ENCODE measurements at places on chromosomes 12 and 14.

DNA sequence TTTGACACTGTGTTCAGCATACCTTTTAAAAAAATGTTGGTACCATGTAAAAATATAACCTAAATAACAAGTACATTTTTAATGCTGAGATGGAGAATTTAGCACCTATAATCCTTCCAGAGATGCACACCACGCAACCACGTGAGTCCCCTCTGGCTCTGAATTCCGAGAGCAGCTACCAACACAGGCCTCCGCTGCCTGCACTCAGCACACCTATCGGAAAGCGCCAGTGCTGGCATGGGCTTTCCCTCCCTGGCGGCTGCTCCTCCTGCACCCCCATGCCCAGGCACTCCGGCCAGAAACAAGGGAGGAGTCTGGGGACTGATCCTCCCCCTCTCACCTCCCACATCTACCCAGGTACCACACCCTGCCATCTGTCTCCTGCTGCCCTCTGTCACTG is 47.0 kb downstream of the ITPK1 start:
- no peak for DNase-seq

- no peak for DNase-seq
These were observed 28.6 kb upstream of the HSP90B1 start for GRCh38 chr12:103901518-103902173.

DNA sequence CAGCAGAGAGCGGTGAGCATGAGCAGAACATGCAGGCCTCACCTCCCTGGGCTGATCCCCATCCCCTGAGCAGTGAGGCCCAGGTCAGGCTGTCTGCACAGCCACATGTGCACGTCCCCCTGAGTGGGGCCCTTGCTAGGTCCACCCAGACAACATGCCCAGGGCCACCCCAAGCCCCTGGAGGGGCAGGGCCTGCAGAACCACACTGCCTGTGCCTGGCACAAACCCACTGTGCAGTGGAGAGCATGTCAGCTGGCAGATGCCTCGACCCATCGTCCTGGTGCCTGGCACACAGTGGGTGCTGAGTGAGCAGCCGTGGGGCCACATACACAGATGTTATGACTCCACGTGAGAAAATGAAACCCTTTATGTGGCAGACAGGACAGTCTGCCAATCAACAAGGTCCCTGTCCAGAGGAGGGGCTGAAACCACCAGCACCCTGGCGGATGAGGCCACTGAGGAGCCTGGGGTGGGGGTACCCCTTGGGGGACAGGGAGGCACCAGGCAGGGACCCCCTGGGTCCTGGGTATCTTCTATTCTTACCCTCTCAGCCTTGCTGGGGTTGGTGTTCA is 8.3 kb downstream of the ANHX start:
- no peak for DNase-seq

GRCh38 chr14:104778694-104779331 is 16.7 kb downstream of the AKT1 start:
- DNase-seq: no peak

DNA sequence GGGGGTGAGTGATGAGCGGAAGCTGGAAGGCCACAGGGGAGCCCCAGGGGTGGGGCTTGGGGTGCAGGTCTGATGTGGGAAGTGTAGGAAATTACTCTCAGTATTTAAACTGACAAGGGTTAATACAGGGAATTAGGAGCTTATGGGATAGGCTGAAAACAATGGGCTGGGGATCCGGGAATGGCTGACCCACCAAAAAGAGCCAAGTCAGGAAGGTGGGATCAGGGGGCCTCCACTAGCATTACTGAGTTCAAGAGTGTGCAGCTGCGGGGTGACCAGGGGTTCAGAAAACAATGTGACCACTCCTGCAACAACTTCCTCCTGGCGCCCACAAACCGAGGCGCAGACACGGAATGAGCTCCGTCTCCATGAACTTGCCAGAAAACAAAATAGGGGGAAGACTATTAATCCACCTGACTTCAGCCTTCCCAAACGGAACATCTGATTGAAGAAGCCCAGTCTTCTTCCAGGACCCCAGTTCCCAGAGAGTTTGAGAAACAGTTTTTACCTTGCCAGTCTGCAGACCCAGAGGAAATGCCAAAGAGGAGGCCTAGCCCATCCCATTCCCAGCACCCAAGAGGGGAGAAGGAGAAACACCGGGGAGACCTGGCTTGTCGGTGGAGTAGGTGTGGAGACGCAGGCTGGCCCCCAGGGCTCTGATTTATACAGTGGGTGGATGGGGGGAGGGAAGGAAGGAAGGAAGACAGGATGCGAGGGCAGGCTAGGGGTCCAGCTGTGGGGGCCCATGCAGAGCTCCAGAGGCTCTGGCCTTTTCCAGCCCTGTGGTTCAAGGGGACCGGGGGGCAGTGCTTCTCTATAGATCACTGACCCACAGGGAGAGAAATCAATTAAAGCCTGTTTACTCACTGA is 16.5 kb upstream of the YY1 start:
- DNase-seq: no peak

DNA sequence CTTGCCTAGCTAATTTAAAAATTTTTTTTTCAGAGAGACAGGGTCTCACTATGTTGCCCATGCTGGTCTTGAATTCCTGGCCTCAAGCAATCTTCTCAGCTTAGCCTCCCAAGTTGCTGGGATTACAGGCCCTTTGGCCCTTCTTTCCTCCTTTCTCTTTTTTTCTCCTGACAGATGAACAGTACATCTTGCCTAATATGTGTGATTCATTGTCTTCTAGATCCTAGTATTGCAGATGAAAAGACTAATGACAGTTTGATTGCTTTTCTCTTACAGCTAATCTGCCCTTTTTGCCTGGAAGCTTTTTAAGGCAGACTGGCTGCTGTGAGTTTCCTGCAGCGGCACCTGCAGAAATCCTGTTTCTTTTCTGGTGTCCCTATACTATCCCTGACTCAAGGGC is 12.0 kb downstream of the DEPDC4 start:
- no peak for DNase-seq

GRCh38 chr14:64190974-64191502 is 103.1 kb downstream of the ESR2 start:
- no peak for DNase-seq

DNA sequence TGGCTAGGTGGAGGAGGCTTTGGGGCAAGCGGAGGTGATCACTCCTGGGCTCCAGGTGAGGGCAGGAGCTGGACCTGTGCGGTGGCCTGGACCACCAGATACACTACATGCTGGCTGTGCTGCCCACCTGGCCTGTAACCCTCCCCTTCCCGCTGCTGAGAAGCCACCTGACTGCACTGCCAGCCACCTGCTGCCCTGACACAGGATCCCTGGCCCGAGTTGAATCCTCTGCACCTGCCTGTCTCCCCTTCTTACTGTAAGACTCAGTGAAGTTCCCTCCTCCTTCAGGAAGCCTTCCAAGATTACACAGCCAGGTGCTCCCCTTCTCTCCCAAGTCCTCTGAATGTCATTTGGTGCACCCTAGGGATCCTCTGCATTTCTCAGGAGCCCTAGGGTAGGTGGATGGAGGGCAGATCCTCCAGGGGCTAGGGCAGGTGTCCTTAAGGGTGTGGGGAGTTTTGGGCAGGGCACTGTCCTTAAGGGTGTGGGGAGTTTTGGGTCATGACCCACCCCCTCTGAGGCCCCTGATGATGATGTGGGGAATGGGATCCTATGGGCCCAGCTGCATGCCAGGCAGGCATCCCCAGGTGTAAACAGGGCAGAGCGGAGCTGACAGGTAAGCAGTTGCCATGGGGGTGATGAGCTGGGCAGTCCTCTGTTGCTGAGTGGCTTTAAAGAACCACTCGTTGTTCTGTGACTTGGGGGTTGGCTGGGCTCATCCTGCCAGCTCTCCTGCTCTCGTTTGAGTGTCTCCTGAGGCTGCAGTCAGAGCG is 6.7 kb upstream of the MTA1 start:
- DNase-seq: no peak

DNA sequence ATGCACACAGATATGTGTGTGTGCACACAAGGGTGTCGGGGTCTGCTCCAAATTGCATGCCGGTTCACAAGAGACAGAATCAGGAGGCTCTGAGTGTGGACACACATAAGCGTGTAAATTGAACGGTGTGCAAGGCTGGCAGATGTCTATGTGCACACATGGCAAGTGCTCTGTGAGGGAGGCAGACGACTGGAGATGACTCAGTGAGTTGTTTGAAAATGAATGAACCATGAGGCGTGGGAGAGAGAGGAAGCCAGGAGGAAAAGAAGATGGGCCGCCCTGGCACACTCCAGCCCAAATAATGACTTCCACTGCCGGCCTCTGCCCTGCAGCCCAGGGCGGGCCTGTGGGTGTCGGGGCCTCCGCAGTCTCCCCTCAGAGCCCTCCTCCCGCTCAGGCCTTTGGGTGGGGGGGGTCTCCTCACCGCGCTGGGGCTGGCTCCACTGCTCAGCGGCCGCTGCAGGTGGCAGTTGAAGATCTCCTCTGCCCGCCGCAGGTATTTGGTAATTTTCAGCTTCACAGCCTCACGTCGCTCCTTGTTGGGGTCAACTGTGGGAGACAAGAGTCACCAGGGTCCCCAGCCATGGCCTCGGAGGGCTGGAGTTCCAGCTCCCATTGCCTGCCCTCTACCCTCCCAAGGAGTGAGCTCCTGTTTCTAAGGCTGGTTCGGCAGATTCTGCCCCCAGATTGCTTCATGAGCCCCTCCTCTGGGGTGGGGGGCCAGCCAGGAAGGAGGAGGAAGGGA is 3.5 kb downstream of the RPS6KL1 start:
- no peak for DNase-seq

GRCh38 chr14:69719501-69719951 is 47.4 kb upstream of the SRSF5 start:
- DNase-seq: no peak
